Cardiac muscle cell (in vitro differentiated cells and primary cell): ENCODE measurements at places on chromosomes 6 and 20. TPM values are rescaled to one million over a fixed set of nuclear protein-coding genes. Genes with fewer than 3 reads are reported as not detected.

Gene WFDC2
- 7.5 and 8.5 TPM in 2 replicates for polyA plus RNA-seq

Gene C20orf204
- polyA plus RNA-seq = 0.35 and 0.76 TPM in 2 replicates

Gene ELOVL4
- polyA plus RNA-seq = 12.2 and 12.9 TPM in 2 replicates

Gene PNLDC1
- 0.09 and 0.31 TPM in 2 replicates for polyA plus RNA-seq

Gene ZSWIM3
- 2.2 and 4.0 TPM in 2 replicates for polyA plus RNA-seq

Gene THBS2
- polyA plus RNA-seq = 0.10 and 0.19 TPM in 2 replicates

GRCh38 chr20:62624719-62625453 lies 17.4 kb upstream of the SLCO4A1 start:
- DNase-seq = no peak

GRCh38 chr6:25449774-25450173 lies 170.6 kb downstream of the CARMIL1 start:
- peak; percentile 36 for DNase-seq

- DNase-seq = no peak
Observed at GRCh38 chr6:145279993-145280392, 455.3 kb downstream of the EPM2A start.

DNA sequence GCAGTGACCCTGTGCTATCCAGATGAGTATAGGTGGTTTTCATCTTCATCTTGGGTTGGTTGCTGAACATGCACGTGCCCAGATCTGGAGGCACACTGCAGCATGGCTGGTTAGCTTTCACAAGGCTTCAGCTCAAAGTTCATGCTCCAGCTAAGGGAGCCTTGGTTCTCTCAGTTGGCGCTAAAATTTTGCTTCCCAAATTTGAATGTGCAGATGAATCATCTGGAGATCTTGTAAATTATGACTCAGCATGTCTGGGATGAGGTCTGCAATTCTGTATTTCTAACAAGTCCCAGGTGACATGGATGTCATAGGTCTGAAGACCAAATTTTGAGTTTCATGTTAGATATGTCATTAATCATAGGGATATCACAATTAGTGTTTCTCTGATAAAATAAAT lies 230.8 kb downstream of the FOXA2 start:
- no peak for DNase-seq

DNA sequence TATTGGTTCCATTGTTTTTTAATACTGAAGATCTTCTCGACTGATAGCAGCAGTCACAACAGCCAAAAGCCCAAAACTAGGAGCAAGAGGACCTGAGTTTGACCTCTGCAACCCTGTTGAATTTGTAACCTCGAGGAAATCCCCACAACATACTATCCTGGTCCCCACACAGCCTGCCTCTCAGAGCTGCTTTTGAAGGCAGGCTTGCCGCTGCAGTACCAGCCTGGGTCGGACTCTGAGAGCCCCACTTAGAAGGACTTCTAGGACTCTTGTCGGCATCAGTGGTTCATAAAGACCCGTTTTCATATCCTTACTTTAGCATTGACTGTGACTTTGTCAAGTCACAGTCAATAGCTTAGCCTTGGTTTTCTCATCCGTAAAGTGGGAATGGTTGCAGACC lies 49.3 kb downstream of the EBF4 start:
- DNase-seq = no peak

- DNase-seq = no peak
Observed at GRCh38 chr20:7993238-7993637, 26.3 kb downstream of the TMX4 start.

DNA sequence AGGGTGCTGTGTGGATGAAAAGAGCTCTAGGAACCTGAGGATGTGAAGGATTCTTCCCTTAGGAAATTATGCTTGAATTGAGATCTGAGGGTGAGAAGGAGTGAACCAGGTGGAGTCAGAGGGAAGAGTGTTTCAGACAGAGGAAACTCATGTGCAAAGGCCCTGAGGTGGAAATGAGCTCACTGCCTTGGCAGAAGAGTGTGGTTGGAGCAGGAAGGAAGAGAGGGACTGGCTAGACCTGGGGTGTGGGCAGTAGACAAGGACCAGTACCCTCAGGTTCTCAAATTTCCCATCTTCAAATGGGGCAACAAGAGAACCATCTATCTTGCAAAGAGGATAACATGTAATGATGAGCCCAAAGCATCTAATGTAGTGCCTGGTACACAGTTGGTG lies 24.0 kb upstream of the GTSF1L start:
- no peak for DNase-seq

DNA sequence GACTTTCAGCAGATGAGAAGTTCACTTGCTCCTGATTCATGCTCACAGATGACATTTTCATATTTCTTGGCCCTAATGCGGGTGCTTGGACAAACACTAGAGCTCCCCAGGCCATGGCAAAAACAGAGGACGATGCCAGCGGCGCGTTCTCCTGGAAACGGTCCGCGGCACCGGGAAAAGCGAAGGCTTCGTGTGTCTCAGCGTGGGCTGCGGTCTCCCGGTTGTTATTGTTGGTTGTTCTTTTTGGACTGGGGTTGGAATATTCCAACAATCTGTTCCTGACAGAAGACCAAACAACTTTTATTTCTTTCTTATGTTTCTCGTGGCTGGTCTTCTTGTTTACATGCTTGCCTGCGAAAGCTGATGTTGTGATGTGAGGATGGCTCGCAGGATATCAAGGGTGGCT lies 46.8 kb upstream of the NEDD9 start:
- peak; percentile 6 for DNase-seq
